ENCODE measurements at places on chromosomes 12 and 14.

DNA sequence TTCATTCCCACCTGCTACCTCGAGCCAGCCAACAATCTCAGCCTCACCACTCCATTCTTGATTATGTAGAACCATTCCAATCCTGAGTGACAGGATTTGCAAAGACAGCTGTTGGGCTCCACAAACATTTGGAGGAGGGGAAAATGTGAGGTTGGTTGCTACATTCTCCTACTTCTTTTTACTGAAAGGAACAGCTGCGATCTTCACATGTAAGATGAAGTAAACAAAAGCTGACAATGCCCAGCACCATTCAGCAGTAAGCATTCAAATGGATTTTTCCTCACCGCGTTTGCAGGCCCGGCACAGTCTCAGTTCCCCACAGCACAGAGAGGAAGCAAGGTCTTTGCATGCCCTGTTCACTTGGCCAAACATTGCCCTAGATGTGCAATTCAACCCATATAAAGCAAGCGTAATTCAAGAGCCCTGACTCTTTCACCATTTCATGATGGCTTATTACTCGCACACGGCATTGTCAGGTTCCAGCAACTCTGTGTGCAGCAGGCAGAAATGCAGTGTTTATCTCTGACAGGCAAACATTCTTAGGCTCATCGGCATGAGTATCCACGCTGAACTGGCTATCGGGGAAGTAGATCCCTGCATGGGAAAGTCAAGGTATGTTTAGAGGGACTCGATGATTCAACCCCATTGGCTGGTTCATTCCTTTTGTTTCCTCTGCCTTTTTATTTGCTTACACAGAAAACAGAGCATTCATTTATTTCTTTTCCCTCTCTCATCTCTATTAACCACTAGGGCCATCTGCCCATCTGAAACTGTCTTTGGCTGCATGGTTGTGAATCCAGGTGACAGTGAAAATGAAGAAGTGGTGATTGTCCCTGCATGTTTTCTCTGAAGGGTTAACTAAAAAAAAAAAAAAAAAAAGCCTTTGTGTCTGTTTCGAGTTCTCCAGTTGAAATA is 236.1 kb upstream of the PLEKHG7 start:
- DNase-seq: no peak

DNA sequence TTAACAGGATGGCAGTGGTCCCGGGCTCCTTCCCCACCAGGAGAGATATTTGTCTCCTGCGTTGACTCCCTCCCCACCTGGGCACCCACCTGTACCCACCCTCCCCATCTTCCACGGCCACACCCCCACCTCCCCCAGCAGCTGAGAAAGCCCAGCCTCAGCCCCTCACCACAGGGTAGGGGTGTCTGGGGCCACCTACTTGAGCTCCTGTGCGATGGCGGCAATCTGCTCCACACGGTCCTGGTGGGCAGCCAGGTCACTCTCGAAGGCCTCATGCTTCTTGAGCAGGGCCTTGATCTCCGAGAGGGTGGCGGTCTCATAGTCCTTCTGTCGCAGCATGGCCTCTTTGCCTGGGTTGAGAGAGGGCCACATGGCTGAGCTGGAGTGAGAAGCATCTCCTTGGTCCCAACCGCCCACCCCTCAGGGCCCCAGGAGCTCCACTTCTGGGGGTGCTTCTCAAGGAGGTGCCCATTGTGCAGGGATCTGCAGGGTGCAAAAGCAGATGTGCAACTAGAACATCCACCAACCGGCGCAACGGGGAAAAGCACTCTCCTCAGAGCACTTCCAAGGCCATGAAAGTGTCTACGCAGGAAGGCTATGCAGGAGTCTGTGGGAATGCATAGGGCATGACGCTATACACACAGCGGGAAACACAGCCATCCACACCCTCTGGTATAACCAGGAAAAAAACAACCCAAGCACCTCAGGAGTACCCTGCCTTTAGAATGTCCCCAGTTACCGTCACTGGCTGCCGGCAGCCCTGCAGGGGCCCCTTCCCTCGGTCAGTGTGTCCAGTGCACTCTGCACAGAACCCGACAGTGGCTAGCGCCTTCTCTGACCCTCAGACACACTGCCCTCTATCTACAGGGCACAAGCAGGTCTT is 92.6 kb upstream of the ZFP36L1 start:
- no peak for DNase-seq

DNA sequence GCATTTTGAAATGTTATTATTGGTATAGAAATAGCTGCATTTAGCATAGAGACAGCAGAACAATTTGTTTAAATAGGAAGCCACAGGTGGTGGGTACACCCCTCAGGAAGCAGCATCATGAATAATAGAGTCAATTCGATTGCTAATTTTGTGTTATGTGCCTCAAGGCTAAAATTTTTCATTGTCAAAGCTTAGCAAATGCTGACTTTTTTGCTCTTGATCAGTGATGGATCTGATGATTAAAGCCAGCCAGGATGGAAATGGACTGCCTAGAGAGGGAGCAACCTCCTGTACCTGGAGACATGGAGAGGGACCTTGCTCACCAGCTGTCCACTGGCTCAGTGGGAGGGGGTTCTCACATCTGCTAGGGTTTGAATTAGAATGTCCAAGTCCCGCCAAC is 4.5 kb upstream of the KRT8 start:
- DNase-seq: no peak

- DNase-seq: no peak
These were observed 15.1 kb upstream of the SLC38A2 start for GRCh38 chr12:46387670-46388069.

DNA sequence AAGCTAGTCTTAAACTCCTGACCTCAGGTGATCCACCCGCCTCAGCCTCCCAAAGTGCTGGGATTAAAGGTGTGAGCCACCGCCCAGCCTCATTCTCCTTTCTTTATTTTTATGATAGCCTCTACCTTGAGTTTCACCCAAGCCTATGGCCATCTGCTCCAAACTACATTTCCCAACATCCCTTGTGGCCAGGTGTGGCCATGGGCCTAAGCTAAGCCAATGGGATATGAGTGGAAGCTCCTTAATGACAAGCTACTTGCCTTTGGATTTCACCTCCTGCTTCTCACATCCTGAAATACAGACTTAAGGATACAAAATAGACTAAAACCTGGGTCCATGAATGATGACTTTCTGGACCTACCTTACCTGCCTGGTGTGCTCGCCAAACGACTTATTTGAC is 46.2 kb downstream of the DPF3 start:
- DNase-seq: no peak

DNA sequence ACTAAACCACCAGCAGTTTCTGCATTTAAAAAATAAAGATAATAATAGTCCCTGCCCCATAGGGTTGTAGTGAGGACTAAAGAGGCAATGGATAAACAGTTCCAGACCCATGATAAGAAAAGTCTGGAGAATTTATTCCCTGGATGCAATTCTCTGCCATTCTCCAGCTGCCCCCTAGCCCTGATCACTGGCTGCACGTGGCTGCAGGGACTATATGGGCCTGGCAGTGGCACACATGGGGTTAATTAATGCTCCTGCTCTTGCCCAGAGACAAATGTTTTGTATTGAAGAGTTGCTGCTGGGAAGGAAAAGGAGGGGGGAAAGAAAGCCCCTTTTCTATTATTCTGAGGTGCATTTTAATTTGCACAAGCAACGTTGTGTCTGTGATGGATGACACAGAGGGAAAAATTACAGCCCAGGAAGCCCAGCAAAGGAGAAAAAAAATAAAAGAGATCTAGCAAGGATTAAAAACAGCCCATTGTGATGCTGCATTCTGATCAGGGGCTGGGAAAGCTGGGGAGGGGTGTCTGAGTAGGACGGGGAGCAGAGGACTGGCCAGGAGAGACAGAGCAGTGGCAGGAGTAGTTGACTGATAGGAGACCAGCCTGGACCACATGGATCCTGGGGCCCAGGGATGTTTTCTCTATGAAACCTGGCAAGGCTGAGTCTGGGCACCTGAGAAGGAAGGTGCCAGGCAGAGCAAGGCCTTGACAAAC is 149.3 kb downstream of the ESRRB start:
- DNase-seq: no peak

DNA sequence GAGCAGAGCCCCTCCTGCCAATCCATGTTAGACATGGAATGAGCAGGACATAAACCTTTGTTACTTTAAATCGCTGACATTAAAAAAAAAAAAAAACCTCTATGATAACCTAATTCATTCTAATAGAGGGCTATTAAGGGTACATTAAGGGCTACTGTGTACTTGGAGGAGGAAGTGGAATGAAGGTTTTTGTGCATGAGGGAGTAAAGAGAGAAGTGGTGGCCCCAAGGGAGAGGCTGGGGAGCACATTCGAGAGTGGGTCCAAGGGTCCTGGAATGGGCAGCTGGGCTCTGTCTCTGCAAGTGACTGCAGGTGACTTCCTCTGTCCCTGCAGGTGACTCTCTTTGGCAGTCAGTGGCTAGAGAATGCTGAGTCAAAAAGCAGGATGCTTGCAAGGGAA is 32.1 kb upstream of the PTGDR start:
- no peak for DNase-seq

GRCh38 chr12:41108032-41108431 is 80.1 kb upstream of the PDZRN4 start:
- DNase-seq: no peak

GRCh38 chr12:75725521-75726111 is 214.2 kb upstream of the KRR1 start:
- peak; percentile 90 for DNase-seq

DNA sequence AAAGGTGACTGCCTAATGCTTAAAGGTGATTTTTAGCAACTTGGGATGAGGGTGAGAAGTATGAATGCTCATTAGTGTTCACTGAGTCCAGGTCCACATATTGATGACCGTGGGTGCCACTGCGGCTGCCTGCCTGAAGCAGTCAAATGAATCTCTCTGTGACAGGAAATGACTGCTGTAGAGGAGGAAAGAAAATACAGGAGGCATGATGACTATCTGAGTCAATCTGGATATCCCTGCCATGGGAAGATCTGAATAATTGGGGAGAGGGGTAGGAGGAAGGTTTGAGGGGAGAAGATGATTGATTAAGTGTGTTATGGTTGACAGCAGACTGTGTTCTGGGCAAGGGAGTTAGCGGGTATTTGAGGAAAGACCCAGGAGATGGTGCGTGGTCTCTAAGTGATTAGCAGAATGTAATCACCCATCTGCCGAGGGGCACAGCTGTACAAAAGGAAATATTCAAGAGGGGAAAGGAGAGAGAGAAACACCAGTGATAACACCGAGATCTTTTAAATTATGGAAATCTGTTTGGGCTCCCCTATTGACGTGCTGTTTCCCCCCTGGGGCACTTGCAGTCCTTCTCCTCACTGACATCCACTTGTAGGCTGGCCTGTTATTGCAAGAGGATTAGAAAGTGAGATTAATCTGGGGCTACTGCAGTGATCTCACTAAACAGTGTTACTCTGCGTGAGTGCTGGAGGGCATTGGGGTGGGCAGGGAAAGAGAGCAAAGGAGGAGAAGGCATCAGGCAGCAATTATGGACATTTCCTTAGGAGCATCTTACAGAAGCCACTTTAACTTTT is 97.7 kb downstream of the AKAP6 start:
- DNase-seq: peak; percentile 28

DNA sequence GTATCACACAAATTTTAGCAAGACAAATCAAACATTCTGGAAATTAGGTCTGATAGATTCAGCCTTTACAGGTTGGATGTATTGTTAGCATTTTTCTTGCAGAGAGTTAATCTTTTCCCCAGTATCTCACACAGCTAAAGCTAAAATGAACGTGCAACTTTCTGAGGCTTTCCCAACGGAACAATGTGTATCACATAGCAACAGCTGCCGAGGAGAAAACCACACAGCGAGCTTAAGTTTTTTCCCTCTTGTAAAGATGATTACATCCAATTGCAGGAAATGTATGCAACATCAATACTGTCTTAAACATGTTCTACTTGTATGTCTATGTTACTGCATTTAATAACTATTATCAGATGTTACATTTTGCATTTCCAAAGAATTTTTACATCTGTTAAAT is 182.2 kb downstream of the CCDC59 start:
- peak; percentile 70 for DNase-seq

DNA sequence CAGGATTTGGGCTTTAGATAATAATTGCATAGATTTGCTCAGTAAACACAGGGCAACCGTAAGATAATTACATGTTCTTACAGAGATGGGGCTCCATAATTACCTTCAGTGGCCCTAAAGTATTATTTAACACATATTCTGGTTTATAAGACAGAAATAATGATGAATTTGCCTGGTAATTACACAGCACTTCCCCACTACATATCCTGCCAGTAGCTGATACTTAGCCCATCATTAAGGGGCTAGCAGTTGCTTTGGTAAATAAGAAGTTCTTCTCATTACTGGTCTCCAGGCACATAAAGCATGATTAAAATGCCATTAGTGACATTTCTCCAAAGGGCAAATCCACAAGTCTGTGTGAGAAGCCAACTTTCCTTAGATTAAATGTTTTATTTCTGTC is 158.7 kb downstream of the NUAK1 start:
- peak; percentile 79 for DNase-seq
